IMR-90 (cell line): ENCODE measurements at places on chromosomes 2 and 18. TPM values are rescaled to one million over a fixed set of nuclear protein-coding genes. Genes with fewer than 3 reads are reported as not detected.

- no peak for DNase-seq
These were observed 8.5 kb downstream of the PLA2R1 start for GRCh38 chr2:160053946-160054345.

- DNase-seq = no peak
These were observed 267.8 kb downstream of the TSN start for GRCh38 chr2:122023059-122023864.

- no peak for DNase-seq
These were observed 861 bp upstream of the SEMA4C start for GRCh38 chr2:96870626-96871255.

- DNase-seq = no peak
These were observed 94.5 kb upstream of the TMEM178A start for GRCh38 chr2:39571111-39571731.

GRCh38 chr18:30889519-30890301, 152.8 kb downstream of the DSC3 start:
- no peak for DNase-seq

DNA sequence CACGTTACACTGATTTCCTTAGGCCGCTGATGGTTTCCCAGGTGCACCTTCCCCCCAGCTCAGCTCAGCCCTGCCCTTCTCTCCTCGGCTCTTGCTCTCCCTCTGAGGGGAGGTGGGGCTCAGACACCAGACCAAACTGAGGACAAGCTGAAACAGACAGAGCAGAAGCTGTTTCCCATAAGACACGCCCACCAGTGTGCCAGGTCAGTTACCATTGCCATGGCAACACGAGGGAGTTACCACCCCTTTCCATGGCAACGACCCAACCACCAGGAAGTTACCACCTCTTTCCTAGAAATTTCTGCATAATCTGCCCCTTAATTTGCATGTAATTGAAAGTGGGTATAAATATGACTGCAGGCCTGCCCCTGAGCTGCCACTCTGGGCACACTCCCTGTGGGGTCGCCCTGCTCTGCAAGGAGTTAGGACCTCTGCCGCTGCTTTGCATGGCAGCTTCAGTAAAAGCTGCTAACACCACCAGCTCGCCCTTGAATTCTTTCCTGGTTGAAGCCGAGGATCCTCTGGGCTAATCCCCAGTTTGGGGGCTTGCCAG, 120.9 kb upstream of the SMIM21 start:
- DNase-seq = no peak

DNA sequence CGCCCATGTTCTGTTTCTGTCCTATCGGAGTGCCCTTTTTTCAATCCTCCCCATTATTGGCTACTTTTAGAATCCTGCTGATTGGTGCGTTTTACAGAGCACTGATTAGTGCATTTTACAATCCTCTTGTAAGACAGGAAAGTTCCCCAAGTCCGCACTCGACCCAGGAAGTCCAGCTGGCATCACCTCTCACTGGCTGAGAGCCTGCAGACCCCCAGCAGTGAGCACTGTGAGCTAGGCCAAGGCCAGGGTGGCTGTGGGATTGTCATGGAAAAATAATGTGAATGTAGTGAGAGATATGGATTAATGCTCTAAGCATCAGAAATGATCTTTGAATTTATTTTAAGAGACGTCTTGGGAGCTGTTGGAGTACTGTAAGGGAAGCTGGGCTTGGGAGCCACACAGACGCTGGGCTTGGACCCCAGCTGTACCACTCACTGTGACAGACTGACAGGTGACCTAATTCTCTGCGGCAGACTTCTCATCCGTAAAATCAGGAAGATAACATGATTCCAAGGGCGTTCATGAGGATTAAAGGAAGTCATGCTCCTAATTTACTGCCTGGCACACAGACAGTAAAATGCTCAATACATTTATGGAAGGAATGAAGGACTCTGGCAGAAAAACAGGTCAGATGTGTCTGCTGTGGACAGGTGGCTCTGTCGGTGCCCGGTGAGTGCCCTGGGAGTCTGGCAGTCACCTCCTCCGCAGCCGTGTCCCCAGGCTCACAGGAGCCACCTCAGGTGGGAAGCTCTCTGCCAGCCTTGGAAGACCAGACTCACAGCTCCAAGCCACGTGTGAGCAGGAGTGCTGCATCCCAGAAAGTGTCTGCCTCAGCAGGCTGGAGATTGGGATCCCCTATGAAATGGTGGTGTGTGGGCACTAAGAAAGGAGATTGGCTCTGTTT, 105.5 kb downstream of the FAM168B start:
- DNase-seq = no peak

DNA sequence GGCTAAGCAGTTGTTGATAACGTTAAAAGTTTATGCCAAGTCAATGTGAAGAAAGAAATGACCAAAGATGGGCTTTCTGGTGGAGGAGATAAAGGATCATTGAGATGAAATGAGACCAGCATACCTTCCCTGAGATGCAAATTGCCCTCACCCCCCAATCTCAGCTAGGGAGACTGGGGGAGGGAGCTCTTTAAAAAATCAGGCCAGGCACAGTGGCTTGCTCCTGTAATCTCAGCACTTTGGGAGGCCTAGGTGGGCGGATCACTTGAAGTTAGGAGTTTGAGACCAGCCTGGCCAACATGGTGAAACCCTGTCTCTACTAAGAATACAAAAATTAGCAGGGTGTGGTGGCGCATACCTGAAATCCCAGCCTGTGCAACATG, 30.9 kb upstream of the KCMF1 start:
- no peak for DNase-seq

GRCh38 chr2:145587922-145588321, 1068.0 kb upstream of the ZEB2 start:
- no peak for DNase-seq

GRCh38 chr2:113602869-113603466, 24.1 kb upstream of the RABL2A start:
- no peak for DNase-seq

DNA sequence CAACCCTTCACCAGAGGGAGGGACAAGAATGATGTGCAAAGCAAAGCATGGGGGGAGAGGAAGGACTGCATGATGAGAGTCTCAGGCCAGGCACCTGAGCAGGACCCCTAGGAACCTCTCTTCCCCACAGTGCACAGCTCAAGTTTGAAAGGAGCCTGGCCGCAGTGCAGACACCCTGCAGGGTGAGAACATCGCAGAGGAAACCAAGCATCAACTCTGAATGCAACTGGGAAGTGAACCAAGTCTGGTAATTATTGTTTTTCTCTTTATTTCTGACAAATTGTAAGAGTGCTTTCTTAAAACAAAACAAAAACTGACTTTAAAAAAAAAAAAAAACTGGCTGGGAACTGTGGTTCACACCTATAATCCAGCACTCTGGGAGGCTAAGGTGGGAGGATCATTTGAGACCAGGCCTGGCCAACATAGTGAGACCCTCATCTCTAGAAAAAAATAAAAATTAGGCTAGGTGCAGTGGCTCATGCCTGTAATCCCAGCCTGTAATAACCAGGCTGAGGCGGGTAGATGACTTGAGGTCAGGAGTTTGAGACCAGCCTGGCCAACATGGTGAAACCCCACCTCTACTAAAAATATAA, 15.3 kb downstream of the NPC1 start:
- DNase-seq = no peak

DNA sequence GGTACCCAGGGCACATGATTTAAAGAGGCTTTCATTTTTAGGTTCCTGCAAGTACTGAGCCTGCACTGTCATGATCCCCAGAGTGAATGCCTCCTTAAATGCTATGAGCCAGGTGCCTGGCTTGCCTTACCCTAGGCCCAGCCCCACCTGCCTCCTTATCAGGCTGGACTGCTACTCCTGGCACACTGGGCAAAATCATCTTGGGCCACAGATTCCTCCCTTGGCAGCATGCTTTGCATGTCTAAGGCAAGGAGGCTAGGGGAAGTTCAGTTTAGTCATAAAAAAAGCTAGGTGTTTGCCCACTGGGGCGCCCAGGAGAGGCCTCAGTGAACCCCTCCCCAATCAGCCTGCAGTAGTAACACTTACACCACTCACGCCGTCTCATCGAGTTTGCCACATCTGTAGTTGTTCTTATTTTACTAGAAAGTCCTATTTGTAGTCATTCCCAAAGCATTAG, 45.1 kb downstream of the LBH start:
- no peak for DNase-seq

- DNase-seq = no peak
These were observed 61.5 kb downstream of the INPP4A start for GRCh38 chr2:98505971-98506664.

Gene HOXD9
- not detected in 2 replicates for total RNA-seq

Gene C18orf32
- total RNA-seq = 3.6 and 4.7 TPM in 2 replicates

Gene ZNF521
- 44.7 and 59.3 TPM in 2 replicates for total RNA-seq

Gene CNNM3
- 2.2 and 2.3 TPM in 2 replicates for total RNA-seq

Gene TAF4B
- total RNA-seq = 0.83 and 1.1 TPM in 2 replicates

Gene GYPC
- total RNA-seq = 53.4 and 53.6 TPM in 2 replicates

Gene CTLA4
- not detected in 2 replicates for total RNA-seq

Gene ONECUT2
- under 0.01 TPM in 2 replicates for total RNA-seq
